Liver (tissue), 10 donors: ENCODE measurements at places on chromosomes 5 and 9.
A peak's percentile ranks its signal among the peaks of the same experiment; 100 is the strongest.

DNA sequence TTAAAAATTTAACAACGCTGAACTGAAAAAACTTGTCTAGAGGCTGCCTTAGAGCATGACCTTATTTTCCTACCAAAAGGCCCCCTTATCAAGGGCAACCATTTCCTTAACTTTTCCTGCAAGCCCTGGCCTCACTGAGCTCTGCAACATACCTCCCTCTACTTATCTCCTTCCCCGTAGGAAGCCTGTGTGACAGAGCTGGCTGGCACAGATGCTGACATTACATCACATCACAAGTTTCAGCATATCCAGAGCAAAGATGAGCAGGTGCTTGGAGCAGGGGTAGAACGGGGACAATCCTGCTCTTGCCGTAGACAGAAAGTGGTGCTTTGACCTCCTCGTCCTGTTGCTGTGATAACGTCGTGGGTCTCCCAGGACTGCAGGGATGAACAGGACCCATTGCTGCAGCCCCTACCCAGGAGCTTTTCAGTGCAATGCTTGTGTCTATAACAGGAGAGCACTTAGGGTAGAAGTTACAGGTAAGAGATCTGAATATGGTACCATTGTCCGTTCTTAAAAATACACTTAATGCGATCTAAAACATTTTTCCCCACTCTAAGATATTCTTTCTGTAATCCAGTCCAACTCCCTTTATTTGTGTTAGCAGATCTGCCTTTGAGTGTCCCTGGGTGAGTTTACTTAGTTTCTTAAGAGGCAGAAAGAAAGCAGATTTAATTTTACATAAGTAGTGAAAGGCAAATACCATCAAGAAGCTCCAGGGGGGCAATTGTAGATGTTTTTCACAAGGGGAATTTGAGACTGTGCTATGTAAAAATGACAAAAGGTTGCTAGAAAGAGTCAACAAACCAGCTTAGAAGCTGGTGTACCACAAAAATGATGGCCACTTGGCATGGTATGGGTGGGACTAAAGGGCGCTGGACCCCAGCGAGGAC, 101.9 kb upstream of the EFNA5 start:
- H3K27me3 ChIP-seq = no peaks in the 10 kb centered on the region
- H3K36me3 ChIP-seq = no peaks in the 10 kb centered on the region
- peak; percentile 46 for DNase-seq
- no peak overlapping the region for H3K4me3 ChIP-seq
- no peaks in the 10 kb centered on the region for H3K4me1 ChIP-seq

GRCh38 chr9:19229595-19230354, 718 bp upstream of the DENND4C start:
- peak; percentile 72 for DNase-seq
- peak overlapping the region; percentile 98 for H3K27ac ChIP-seq
- H3K27me3 ChIP-seq = no peaks in the 10 kb centered on the region
- H3K36me3 ChIP-seq = no peaks in the 10 kb centered on the region
- H3K4me1 ChIP-seq = peaks cover 15% of the 10 kb centered on the region

GRCh38 chr9:97758334-97758916, 61.3 kb upstream of the XPA start:
- no peaks in the 10 kb centered on the region for H3K36me3 ChIP-seq
- DNase-seq = no peak
- peaks cover 14% of the 10 kb centered on the region for H3K4me1 ChIP-seq
- no peak overlapping the region for H3K4me3 ChIP-seq

DNA sequence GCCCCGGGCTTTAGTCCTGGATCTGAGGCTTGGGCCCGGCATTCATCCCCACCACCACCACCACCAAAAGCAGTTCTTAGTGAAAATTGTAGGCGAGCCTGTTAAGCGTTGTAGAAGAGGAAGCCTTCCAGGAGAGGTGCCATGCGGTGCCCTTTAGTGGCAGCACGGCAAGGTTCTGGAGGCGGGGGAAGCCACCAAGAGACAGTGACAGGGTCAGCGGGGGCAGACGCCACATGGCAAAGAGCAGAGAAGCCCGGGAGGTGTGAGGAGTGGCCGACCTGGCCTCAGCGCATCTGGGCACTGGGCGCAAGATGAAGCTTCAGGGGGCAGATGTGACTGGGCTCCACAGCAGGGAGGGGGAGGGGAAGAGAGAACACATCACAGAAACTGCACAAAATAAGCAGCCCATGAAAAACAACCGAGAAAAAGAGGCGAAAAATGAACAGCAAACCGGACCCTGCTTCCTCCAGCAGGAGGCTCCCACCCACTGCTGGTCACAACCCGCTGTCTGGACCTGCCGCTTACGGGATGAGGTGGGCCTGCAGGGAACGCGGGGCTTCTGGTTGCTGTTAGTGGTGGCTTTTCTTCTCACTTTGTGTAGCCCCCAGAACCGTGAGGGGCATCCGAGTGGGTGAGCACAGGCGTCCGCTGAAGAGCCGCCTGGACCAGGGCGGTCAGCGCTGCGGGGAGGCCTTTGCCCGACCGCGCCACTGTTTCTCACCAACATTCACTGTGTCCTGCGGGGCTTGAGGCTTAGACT, 4.3 kb downstream of the LRRC14B start:
- H3K27me3 ChIP-seq = no peaks in the 10 kb centered on the region
- DNase-seq = no peak
- H3K4me3 ChIP-seq = no peak overlapping the region
- no peak overlapping the region for H3K27ac ChIP-seq
- H3K4me1 ChIP-seq = peaks cover 12% of the 10 kb centered on the region

DNA sequence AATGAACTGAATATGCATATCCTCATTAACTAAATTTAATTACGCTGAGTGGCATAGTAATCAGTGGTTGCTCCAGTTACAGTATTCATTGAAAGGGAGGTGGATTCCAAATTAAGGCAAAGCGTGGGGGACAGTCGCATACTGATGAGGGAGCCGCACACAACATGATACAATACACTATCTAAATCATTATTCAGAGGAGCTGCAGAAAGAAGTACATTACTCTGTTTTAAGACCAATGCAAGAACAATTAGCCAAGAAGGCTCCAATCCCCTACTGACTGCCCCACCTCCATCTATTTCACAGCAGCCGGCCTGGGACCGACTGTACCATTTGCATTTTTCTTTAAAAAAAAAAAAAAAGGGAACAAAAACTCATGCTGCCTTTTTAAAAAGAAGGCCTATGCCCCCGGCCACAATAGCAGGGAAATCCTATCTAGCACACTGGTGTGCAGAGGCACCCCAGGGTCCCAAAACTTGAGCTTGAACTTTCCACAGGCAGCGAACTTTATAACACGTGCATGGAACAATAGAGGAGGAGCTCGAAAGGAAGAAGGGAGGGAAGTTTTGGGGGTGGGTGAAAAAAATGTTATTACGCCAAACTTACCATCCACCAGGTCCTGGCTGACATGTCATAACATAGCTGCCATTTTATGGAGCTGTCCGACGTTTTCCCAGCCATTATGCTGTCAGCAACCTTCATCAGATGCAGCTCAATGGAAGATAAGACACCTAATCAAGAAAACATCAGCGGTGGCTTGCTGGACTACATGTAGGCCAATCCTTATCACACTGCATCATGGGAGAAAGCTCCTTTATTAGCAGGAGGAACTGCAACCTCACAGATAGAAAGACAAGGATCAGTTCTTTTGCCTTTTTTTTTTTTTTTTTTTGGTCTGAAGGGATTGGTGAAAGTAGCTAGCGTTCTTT, 161.6 kb downstream of the ZDHHC21 start:
- no peaks in the 10 kb centered on the region for H3K27me3 ChIP-seq
- H3K4me3 ChIP-seq = no peak overlapping the region
- DNase-seq = no peak
- H3K36me3 ChIP-seq = no peaks in the 10 kb centered on the region

DNA sequence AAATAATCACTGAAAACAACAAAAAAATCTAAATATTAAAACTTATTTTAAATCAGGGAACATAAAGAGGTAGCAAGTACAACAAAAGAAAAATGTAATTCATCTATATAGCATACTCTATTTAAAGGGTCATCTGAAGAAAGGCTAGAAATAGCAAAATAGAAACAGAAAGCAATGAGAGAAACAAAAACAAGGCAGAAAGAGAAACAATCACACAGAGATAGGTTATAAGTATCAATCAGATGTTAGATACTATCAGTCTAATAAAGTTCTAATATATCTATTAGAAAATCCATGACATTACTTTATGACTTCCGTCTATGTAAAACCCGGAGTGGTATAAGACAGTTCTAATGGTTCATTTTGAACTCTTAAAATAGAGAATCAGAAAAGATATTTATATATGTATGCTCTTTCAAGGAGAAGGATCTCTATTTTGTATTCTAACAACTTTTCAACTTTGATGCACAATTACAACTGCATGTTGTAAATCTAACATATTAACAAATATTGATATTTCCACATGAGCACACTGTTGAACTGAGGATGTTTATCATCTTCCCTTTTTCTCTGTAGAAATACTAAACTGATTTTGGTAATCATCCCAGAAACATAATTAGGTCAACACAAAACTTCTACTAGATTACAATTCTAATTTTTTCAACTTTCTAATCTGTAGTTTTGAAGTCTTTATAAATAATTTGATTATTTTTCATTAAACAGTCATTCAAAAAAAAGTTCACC, 15.8 kb downstream of the RICTOR start:
- no peak for DNase-seq
- H3K4me3 ChIP-seq = no peak overlapping the region
- no peaks in the 10 kb centered on the region for H3K27me3 ChIP-seq
- H3K27ac ChIP-seq = peak overlapping the region; percentile 20

- no peak overlapping the region for H3K4me3 ChIP-seq
- H3K27me3 ChIP-seq = no peaks in the 10 kb centered on the region
- no peak for DNase-seq
These were observed 98.0 kb upstream of the MAP1B start for GRCh38 chr5:72009280-72009679.

- no peak for DNase-seq
- H3K4me1 ChIP-seq = no peaks in the 10 kb centered on the region
- no peak overlapping the region for H3K4me3 ChIP-seq
- peaks cover 3% of the 10 kb centered on the region for H3K36me3 ChIP-seq
These were observed 60.1 kb downstream of the ZDHHC21 start for GRCh38 chr9:14633148-14633547.

GRCh38 chr5:668283-668995, 24.7 kb downstream of the TPPP start:
- H3K36me3 ChIP-seq = no peaks in the 10 kb centered on the region
- no peak for DNase-seq
- H3K4me3 ChIP-seq = no peak overlapping the region
- peaks cover 44% of the 10 kb centered on the region for H3K4me1 ChIP-seq

DNA sequence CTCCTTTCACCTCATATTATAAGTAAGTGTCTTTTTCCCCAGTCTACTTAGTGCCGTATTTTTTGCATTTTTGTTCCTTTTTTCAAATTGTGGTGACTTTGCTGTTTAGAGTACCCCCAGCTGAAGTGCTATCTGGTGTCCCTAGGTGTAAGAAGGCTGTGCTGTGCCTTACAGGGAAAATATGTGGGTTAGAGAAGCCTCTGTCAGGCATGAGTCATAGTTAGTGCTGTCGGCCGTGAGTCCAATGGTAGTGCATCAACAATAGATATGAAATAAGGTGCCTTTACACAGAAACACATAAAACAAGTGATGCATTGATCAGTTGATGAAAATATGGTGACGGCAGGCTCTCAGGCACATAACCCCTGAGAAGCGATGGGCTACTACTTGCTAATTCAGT, 20.1 kb downstream of the SYK start:
- H3K27me3 ChIP-seq = no peaks in the 10 kb centered on the region
- H3K4me3 ChIP-seq = no peak overlapping the region
- H3K27ac ChIP-seq = no peak overlapping the region
- H3K36me3 ChIP-seq = no peaks in the 10 kb centered on the region
- no peaks in the 10 kb centered on the region for H3K4me1 ChIP-seq

DNA sequence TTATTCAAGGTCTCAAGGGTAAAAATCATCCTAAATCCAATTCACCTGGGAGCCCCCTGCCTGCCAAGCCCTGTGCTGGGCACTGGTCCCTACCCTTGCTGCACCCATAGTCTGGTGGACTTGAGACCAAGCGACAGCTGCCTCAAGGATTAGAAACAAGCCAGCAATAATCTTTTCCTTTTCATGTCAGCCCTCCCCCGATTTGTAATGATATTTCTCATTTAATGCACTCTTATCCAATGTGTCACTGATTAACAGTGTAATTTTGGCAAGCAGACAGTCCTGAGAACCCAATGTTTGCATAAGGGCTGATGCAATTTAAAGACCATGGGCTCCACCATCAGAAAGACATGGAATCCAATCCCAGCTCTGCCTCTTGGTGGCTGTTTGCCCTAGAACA, 108.9 kb downstream of the ACTL7B start:
- H3K4me1 ChIP-seq = no peaks in the 10 kb centered on the region
- no peak overlapping the region for H3K4me3 ChIP-seq
- no peak for DNase-seq
- H3K27ac ChIP-seq = no peak overlapping the region
- H3K27me3 ChIP-seq = no peaks in the 10 kb centered on the region

DNA sequence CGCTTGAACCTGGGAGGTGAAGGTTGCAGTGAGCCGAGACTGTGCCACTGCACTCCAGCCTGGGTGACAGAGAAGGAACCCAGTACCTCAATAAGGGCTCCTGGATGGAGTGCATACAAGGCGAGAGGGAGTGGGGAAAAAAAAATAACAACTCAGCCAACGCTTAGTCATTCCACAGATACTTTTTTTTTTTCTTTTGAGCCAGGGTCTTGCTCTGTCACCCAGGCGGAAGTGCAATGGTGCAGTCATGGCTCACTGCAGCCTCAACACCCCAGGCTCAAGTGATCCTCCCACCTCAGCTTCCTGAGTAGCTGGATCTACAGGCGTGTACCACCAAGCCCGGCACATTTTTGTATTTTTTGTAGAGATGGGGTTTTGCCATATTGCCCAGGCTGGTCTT, 59.5 kb upstream of the GGTA1 start:
- H3K27ac ChIP-seq = no peak overlapping the region
- H3K27me3 ChIP-seq = no peaks in the 10 kb centered on the region
- H3K36me3 ChIP-seq = no peaks in the 10 kb centered on the region
- no peak overlapping the region for H3K4me3 ChIP-seq
- no peak for DNase-seq
- H3K4me1 ChIP-seq = peaks cover 11% of the 10 kb centered on the region

DNA sequence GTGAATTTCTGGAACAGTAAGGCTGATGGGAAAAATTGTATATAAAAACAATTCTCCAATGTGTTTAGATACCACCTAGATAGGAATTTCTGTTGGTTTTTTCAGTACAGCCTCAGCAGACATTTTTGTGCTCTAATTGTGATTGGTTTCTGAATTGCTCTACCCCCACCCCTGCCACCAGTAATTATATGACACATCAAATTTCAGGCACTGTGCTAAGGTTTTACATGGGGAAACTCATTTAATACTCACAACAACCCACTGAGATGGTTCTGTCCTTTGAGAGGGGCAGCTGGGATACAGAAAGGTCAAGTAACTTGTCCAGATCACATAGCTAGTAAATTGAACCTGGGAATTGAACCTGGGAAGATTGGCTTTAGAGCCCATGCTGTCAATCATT, 288.0 kb downstream of the ARHGEF28 start:
- H3K27me3 ChIP-seq = no peaks in the 10 kb centered on the region
- DNase-seq = no peak
- H3K4me1 ChIP-seq = peaks cover 7% of the 10 kb centered on the region
- H3K36me3 ChIP-seq = peaks cover 4% of the 10 kb centered on the region
- no peak overlapping the region for H3K4me3 ChIP-seq
- H3K27ac ChIP-seq = no peak overlapping the region
